ENCODE measurements at places on chromosomes 11 and 22.
A peak's percentile ranks its signal among the peaks of the same experiment; 100 is the strongest.

DNA sequence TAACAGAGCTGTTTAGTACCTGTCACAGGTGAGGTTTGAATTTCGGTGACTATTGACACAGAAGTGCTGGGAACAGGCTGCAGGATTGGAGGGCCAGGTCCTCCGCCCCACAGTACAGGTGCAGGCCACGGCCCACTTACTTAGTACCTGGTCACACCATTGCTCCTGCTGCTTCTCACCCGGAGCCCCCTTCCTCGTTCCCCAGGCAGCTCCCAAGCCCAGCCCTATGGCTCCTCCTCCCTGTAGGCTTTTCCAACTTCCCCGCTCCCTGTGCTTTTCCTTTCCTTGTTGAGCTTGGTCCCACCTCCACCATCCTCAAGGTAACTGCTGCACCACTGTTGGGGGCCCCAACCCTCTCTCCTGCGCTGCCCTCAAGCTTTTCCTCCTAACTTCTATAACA lies 27.9 kb upstream of the ANO1 start:
- no peak for DNase-seq

- DNase-seq = no peak
Measured at GRCh38 chr11:85769771-85770170, 41.2 kb downstream of the SYTL2 start.

DNA sequence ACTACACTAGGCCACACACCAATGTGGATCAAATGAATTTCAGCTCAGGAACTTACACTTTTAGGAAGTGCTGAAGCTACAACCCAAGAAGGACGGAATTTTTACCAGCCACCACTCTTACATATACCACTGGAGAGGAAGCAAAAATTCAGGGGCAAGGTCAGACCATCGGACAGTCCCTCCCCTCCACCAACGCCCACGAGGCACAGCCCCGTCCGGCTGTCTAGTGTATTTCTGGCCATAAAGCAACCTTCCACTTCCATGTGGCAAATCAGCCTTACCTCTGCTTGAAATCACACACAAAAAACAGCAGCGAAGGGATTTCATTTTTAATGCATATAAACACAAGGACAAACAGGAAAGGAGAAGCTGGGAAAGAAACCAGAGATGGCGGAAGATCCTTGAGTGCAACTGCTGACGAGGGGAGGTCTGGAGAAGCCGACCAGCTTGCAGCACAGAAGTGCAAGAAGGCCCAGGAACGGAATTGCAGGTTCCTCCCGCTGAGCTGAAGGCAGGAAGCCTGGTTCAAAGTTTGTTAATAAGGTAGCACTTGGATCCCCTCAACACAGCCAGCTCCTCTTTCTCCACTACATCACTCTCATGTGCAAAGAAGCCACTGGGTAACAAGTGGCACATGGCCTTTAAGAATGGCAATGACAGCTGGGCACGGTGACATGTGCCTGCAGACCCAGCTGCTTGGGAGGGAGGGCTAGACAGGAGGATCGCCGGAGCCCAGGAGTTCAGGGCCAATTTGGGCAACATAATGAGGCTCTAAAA lies 71.5 kb downstream of the SHANK2 start:
- no peak for DNase-seq

DNA sequence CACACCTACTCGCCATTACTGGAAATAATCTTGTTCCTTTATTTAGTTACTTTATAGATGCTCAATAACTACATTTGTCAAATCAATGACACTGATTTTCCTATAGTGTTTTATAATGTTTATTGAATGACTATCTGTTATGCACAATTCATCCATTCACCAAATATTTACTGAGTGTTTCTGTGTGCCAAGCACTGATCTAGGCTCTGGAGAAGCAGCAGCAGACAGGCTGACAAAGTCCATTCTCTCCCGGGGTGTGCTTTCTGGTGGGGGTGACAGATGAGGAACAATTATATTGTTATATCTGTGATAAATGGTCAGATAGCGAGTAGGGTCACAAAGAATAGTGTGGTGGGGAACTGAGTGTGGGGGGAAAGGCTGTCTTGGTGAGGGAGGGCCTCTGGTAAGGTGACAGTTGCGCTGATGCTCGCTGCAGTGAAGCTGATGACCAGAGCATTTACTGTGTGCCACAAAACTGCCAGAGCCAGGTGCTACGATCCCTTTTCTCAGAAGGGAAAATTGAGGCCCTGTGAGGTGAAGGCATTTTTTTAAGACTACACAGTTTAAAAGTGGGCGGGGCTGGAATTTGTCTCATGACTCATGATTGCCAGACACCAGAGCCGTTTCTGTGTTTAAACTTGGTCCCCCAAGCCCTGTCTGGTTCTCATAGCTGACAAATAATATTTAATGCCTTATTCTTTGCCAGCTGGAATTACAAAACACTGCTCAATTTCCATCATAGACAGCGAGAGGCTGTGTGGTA lies 10.2 kb downstream of the PACS1 start:
- DNase-seq = no peak

- DNase-seq = peak; percentile 45
Measured at GRCh38 chr22:17830043-17830961, 56.0 kb upstream of the BID start.

DNA sequence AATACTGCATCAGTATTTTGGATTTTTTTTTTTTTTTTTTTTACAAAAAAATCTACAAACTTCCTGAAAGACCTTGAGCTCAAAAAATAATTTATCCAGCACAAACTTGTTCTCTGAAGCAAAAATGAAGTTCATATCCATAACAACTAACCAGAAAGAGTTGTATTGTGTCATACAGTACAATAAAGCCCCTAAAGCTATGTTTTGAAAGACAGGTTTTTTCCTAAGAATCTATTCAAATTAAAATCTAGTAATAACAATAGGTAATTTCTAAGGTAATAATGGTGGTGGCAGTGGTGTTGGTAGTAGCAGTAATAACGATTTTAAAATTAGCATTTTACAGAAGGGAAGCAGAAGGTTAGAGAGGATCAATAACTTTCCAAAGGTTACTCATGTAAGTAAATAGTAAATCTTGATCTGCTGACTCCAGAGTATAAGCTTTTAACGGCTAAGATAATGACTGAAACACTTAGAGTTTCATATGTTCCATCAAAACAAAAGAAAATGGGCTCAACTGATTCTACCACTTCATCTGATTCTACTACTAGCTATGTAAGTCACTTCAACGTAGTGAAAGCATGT lies 53.3 kb upstream of the GAB2 start:
- no peak for DNase-seq

GRCh38 chr11:35173616-35174566 lies 34.9 kb downstream of the CD44 start:
- DNase-seq = no peak

GRCh38 chr22:19720150-19720827 lies 3.0 kb upstream of the GP1BB start:
- no peak for DNase-seq

DNA sequence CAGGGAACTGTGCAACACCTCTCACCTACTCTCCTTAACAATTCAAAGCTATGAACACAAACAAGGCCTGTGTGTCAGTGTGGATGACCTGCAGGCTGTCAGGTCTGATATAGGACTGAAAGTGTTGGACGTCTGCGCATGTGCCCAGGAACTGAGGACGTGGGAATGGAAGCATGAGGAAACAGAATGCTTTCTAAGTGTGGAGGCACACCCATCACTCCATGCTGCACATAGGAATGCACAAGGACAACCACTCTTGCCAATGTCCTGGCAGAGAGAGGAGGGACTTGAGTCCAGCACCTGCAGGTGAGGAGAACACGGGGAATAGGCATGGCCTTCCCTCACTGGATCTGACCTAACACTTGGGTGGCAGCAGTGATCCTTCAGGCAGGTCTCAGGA lies 874.3 kb downstream of the OPCML start:
- no peak for DNase-seq

- no peak for DNase-seq
Measured at GRCh38 chr22:50473088-50473487, 1.7 kb downstream of the SBF1 start.

DNA sequence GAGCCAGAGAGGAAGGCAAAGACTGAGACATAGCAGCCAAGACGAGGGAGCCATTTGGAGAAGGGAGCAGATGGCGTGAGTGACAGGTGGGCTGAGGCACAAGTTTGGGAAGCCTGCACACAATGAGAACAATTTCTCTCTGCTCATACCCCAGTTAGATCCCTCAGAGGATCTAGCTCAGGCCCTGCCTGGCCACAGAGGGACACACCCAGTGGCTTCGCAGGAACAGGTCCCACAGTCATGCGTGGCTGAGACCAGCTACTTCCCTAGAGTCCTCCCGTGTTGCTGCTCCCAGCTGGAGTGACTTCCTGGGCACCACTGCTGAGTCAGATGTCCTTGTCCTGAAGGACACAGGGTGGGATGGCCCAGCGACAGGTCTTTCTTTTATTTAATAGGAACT lies 33.4 kb upstream of the LYVE1 start:
- no peak for DNase-seq

- no peak for DNase-seq
Measured at GRCh38 chr11:117087446-117087845, 10.8 kb downstream of the SIK3 start.

DNA sequence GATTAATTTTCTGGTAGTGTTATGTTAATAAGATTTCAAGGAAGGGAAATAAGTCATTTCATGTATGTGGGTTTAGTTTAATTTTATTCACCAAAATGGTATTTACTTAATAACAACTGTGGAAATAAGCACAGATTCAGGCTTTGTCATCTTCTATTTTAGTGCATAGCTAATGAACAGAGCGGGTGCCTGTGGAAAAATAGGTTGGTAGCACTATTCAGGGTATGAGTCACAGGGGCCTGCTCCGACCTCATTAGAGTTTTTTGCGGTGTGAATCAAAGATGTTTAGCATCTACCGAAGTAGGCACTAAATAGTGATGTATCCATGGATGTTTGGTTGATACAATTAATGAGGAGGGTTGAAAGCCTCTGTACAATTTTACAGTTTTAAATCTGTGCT lies 78.2 kb downstream of the FAT3 start:
- no peak for DNase-seq

- no peak for DNase-seq
Measured at GRCh38 chr11:122022646-122023045, 93.4 kb downstream of the BLID start.

DNA sequence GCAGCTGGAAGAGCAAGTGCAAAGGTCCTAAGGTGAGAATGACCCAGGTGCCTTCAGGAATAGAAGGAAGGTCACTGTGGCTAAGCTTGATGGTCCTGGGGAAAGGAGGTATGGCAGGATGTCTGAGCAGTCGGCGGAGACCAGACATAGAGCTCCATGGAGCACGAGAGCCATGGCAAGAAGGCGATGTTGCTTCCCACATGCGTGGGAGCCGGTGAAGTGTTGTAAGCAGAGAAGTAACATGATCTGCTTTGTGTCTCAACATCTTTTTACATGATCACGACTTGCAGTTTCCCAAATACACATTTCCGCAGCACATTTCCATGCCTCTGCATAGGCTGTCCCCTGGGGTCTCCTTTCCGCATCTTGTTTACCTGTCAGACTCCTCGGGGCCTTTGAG lies 231.9 kb downstream of the KIRREL3 start:
- DNase-seq = no peak

DNA sequence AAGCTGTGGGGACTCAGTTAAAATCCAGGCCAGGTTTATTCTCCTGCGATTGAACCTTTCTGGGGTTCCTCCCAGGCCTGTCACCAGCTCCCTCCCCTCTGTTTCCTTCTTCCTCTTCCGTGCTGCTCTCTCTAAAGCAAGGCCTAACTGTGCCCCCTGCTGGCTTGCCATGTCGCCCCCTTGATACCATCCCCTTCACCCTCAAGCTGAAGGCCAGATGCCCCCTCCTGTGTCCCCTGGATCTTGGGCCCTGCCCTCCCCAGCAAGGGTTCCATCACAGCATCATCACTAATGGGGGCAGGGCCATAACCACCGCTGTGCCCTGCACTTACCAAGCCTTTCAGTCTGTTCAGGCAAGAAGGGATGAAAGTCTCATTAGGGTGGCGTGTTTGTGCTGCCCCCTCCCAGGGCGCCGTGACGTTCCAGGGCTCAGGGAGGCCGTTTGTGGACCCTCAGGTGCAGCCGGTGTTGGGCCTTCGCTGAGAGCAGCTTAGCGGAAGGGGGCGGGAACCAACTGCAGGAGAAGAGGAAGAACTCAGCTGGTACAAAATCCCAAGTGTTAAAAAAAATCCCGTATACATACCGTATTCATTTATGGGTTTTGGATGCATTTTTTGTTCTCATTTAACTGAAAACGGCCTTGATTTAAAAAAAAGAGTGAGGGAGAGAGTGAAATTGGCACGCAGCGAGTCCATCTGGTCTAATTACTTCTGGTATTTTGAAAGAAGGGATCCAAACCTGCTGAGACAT lies 69.9 kb downstream of the MPPED1 start:
- no peak for DNase-seq

- DNase-seq = no peak
Measured at GRCh38 chr11:70525006-70525405, 126.7 kb downstream of the CTTN start.

DNA sequence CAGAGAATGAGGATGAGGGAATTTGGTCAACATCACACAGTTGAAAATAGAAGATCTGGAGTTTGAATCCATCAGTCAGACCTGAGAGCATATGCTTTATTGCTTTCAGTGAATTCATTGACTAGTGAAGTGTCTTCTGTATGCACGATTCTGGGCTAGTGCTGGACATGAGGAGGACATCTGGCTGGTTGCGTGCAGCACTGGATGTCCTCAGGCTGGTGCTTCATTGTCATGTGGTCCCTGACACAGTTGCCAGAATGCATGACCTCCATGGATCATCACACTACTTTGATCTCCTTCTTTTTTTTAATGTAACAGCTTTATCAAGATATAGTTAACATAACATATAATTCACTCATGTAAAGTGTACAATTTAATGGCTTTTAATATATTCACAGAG lies 44.5 kb upstream of the MMP7 start:
- DNase-seq = no peak

DNA sequence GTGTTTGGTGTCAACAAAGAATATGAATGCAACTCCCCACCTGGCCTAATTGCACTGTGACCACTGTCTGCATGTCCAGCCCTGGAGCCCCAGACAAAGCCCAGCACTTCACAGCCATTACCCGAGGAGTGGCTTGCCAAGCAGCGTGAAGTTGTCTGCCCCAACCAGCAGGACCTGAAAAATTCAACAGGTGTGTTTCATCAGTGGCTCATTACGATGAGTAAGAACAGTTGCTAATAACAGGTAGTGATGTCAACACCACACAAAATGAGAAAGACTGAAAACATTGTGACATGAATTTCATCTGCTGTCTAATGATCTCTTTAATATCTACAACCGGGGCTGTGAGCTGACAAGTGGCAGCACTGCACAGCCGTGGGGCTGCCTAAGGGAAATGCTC lies 10.3 kb downstream of the MRPL21 start:
- DNase-seq = no peak
